ENCODE measurements at places on chromosomes 2 and 18.

- DNase-seq: no peak
These were observed 119.6 kb upstream of the ARL5A start for GRCh38 chr2:151947813-151948165.

DNA sequence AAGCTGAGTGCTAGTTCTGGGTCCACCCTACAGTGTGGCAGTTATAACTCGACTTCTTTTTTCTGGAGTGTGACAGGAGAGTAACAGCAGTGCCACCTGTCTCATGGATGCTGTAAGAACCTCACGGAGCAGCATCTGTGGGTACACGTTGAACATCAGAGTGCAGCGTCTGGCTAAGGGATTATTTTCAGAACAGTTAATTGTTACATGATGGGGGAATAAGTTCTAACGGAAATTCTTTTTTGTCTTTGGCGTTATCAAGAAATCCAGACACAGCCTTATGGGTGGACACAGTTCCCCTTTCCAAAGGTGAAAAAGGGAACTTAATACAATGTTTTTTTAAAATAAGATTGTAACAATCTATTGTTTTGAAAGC, 28.3 kb upstream of the TOGARAM2 start:
- no peak for DNase-seq

GRCh38 chr2:136248242-136248641, 130.3 kb upstream of the CXCR4 start:
- peak; percentile 53 for DNase-seq

GRCh38 chr18:79395761-79396404, at the start of gene NFATC1:
Gene NFATC1, plus strand, starts transcription at chr18:79395930. Its CDS starts 295 bp downstream, at chr18:79396225.
- DNase-seq: peak; percentile 38

DNA sequence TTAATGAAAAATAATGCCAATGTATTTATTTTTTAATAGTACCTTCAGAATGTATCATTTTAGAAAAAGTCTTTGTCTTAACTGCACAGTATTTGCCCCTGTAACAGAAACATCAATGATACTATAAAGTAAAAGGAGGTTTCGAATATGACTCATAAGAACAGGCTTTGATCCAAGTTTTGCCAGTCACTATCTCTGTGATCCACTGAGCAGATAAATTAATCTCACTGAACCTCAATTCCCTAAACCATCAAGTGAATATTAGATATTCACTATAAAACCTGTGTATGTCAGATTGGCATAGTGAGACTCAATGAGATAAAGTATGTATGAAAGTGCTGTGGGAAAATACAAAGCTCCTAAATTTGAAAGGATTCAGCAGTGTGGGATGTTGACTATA, 292.1 kb downstream of the EXOC6B start:
- no peak for DNase-seq

GRCh38 chr2:46179037-46179621, 118.1 kb upstream of the EPAS1 start:
- no peak for DNase-seq

GRCh38 chr2:160667811-160668210, 174.2 kb upstream of the RBMS1 start:
- no peak for DNase-seq

DNA sequence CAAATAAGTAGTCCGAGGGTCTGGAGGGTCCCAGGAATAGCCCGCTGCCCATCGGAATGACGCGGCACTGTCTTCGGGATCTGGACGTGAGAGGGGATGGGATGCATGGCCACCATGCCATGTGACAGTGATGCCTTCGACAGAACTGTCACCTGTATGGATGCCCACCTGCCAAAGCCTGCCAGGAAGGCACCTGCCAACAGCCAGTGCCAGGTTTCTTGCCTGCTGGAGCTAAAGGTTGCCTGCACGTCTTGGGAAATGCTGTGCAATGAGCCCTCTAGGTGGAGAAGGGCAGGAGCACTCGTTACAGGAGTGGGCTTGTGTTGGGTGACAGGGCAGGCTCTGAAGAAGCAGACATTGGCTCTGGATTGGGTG, 20.5 kb downstream of the GPR35 start:
- DNase-seq: no peak

GRCh38 chr2:1546023-1546591, 132.8 kb downstream of the TPO start:
- DNase-seq: peak; percentile 42

DNA sequence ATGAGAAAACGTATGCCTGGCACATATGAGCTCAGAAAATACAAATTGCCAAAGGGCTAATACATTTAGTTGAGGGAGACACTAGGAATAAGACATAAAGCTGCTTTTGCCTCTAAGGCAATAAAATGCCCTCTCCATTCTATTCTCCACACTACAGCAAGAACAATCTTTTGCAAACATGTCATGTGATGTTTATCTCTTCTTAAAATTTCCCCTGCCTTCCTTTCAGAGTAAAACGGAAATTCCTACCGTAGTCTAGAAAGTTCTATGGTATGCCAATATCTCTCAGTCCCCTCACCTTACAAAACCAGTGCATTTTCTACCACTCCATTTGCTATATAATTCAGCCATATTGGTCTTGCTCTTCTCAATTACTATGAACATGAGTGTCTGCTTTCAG, 33.1 kb downstream of the C18orf54 start:
- DNase-seq: no peak

GRCh38 chr18:32243358-32243757, 53.5 kb downstream of the MEP1B start:
- no peak for DNase-seq

GRCh38 chr2:10034333-10035052, 8.9 kb upstream of the KLF11 start:
- no peak for DNase-seq

DNA sequence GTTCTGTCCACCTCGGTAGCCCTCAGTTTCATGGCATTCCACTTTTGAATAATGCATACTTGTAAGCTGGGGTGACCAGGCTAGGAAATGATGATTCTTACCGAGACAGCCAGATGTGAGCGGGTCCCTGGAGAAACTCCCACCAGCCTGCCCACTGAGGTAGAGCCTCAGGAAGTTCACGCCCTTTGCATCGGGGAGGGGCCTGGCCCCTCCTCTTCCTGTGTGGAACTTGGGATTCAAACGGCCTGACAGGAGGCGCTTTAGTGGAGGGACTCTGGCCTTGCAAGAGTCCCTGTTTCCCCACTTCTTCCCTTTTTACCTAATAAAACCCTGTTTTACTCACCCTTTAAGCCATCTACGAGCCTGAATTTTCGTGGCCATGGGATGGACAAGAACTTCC, 44.6 kb downstream of the MRO start:
- no peak for DNase-seq

- DNase-seq: no peak
These were observed 332.9 kb downstream of the DSC3 start for GRCh38 chr18:30709595-30709994.

GRCh38 chr2:237223201-237223861, 137.6 kb downstream of the COPS8 start:
- DNase-seq: no peak

DNA sequence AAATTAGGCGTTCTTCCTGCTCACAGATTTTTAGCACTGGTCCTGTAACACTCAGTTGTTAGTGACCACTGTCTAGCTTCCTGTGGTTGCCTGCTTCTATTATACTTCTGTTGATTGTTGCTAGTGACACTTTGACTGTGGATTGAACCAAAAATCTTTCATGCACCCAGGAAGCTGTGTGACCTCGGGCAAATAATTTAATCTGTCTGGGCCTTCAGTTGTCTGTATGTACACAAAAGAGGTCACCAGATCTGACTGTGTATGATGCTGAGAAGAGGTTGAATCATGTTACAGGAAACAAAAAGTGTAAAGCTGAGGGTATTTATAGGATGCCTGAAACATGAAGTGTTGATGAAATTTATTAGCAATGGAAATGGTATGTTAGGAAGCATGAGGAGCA, 12.7 kb downstream of the ICOS start:
- DNase-seq: no peak

DNA sequence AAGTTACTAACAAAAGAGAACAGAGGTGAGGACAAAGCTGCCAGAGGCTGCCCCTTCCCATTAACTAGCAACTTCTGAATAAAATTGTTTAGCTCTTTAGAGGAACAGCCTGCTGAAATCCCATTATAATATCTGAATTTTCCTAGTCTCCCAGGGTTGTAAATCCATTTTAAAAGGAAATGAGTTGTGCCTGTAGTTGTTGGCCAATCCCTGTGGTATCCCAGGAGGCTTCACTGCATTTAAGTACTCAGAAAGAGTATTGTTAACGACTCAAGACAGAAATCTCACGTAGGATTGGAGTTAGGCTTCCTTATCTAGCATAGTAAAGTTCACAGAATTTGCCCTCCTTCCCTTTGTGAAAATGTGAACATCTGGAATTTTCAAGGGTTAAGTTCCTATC, 8.9 kb downstream of the LAPTM4A start:
- no peak for DNase-seq

- no peak for DNase-seq
These were observed 20.4 kb downstream of the RBKS start for GRCh38 chr2:27869763-27870162.

DNA sequence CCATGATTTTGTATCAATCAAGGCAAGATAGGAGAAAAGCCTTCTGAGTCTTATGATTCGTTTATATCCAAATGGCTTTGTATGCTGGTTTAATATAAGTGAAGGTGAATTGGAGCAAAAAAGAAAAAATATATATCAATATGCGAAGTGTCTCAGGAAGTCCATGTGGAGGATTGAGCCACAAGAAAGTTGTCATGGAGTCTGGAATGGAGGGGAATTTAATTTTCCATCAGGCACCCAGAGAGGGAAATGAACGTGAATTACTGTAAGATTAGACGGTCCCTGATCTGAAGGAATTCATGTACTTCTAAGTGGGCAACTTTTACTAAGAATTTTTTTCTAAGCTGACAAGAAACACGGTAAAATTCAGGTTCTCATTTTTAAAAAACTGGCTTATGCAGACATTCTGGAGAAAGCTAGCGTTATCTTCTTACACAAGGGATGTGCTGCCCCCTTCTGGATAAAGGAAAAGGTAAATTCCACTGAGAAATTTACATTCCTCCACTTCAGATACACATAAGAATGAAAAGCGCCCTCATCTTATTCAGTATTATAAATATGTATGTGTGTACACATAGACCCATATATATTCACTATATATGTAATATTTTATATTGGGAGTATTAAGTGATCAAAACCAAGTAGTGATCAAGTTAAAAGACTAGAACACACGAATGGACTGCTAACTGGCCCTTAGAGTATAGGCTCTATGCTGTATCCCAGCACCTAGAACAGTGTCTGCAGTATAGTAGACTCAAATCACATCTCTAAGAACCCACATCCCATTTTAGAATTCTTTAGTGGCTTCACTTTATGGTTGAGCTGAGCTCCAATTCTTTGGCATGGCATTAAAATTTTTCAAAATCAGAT, 289.0 kb upstream of the TFPI start:
- peak; percentile 55 for DNase-seq

DNA sequence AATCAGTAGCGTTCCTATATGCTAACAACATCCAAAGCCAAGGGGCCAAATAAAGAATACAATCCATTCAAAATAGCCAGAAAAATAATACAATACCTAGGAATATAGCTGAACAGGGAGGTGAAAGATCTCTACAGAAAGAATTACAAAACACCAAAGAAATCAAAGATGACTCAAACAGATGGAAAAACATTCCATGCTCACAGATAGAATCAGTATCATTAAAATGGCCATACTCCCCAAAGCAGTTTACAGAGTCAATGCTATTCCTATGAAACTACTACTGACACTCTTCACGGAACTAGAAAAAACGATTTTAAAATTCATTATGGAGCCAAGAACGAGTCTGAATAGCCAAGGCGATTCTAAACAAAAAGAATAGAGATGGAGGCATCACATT, 57.4 kb downstream of the CCBE1 start:
- DNase-seq: no peak

All from NCI-H748 treated with DMSO at 0.1 percent for 48 hours (cell line).